PC-3 (cell line): ENCODE measurements at places on chromosomes 3 and 15.

DNA sequence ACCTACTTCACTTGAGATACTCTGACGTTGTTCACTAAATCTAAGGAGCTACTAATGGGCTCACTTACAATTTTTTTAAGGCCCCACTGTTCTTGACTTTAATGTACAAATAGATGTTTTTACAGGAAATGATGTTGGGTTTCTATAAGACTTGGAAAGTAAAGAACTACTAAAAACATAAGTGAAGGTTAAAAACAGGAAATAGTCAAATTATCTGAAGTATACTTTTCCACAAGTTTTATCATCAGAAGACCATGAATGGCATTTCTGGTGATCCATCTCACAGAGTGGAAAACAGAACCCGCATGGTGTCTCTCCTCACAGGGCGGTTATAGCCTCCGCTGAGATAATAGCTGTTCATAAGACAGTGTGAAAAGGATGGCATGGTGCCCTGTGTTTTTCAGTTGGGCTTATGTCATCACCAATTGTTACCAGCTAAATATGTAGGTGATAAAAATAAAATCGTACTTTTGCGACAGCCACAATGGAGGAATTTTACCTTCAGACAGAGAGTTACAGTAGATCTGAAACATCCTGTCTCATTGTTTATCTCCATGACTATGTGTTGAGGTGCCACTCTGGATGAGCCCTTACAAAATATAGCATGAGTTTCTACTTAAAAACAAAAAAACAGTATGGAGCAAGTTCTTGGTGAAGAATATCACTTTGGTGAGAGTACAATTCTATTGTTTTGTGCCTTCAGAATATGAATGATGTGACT lies 462.4 kb downstream of the RAP2B start:
- DNase-seq, result no peak

GRCh38 chr3:133548090-133548489 lies 25.4 kb upstream of the CDV3 start:
- DNase-seq, result no peak

DNA sequence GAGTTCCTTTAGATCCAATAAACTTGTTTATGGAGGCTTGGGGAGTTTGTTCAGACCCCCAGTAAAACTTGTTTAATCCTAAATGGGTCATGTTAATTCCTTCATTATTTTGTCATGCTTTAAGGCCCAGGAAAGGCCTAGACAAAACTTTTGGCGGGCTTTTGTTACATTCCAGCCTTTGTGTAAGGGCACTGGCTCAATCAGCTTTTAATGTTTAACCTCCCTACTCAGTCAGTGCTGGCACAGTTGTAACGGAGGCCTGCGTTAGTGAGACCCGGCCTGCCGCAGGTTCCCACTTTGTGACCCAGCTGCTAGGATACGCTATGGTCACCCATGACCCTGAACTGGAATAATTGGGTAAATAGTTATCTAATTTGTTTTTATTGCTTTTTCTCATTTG lies 59.2 kb downstream of the OXSM start:
- DNase-seq, result no peak

- no peak for DNase-seq
These were observed 5.6 kb downstream of the FEZF2 start for GRCh38 chr3:62367763-62368195.

DNA sequence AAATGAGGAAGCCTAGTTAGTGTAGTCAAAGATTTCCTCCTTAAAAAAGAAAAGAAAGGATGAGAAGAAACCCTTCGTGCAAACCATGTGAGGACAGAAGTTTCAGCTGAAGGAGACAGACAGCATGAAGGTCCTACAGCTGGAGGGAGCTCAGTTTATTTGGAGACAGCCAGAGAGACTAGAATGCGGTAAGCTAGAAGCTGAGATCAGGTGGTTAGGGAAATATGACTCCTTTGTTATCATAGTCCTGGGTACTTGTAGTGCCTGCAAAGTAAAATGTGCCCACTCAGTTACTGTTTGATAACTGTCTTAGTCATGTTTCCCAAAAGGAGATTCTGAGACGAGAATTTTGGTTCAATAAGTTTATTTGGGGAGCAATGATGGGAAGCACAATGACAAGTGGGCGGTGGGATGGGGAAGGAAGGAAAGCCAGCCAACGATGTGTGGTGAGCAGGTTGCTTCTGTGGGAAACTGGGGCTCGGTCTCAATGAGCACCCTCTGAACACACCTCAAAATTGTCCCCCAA lies 178.8 kb upstream of the SNTN start:
- DNase-seq, result no peak

- peak; percentile 67 for DNase-seq
These were observed 54.5 kb upstream of the LRIG1 start for GRCh38 chr3:66555214-66555844.

GRCh38 chr3:78338405-78338804 lies 1298.5 kb downstream of the ROBO2 start:
- DNase-seq, result no peak

DNA sequence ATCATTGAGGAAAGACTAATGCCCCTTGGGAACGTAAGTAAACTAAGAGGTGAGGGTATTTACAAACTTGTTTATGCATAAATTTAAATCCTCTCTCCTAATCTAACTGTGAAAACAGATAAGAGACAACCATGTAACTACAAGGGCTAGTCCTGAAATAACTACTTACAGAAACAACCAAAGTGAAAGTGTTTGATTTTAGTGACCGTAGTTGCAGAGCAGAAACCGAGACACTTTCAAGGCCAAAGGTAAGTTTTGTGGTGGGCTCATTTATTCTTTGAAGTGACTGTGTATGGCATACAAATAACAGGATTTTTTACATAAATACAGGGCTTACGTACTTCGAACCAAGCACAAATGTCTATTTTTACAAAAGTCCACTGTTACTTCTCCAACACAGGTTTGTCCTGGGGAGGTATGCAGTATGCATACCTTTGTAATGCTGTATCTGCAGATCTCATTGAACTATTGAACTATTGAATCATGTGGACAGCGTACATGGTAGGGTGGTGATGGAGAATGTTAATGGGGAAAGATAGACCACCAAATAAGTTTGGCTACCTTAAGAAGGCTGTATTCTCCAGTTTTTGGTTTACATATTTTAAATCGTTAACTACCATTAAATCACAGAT lies 99.6 kb upstream of the RBMS3 start:
- DNase-seq, result no peak

DNA sequence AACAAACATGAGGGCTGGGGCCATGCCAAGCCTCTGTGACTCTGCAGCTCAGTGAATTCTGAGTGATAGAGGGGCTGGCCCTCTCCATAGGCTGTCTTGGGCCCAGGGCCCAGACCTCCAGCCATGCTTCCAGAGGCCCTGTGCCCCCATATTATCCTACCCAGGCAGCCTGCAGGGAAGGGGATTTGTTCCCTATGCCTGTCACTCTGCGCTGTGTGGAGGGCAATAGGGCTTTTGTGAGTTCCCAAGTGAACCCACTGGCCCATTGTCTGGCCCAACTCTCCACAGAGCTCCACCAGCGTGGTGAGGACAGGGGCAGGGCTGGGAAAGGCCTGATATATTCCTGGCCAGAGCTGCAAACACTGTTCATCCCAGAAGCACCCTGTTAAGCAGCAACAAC lies 113.2 kb downstream of the EPHB1 start:
- DNase-seq, result no peak

DNA sequence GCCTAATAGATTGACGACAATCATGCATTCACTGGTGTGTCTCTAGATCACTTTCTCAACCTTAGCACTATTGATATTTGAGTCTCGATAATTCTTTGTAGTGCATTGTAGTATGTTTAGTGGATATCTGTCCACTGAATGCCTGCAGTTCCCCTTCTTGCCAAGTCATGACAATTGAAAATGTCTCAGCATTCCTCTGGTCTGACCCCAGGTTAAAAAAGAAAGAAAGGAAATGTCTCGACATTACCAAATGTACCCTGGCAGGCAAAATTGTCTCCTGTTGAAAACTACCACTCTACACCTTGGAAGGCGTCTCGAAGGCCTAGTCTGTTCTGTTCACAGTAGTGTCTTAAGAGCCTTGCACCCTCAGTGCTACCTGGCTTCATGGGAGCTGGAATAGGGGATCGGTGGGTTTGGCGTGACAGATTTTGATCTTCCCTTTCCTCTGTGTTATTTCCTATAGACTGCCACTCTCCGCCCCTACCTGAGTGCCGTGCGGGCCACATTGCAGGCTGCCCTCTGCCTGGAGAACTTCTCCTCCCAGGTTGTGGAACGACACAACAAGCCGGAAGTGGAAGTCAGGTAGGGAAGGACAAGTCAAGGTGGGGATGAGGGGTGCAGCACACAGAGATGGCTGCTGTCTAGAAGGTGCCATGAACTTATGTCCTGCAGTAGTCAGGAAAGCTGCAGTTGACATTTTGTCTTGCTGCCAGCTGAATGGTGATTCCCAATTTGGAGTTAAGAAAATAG lies 4.5 kb downstream of the ARPC4 start:
- no peak for DNase-seq

- DNase-seq, result peak; percentile 94
These were observed 25.1 kb downstream of the SSUH2 start for GRCh38 chr3:8619548-8619947.

DNA sequence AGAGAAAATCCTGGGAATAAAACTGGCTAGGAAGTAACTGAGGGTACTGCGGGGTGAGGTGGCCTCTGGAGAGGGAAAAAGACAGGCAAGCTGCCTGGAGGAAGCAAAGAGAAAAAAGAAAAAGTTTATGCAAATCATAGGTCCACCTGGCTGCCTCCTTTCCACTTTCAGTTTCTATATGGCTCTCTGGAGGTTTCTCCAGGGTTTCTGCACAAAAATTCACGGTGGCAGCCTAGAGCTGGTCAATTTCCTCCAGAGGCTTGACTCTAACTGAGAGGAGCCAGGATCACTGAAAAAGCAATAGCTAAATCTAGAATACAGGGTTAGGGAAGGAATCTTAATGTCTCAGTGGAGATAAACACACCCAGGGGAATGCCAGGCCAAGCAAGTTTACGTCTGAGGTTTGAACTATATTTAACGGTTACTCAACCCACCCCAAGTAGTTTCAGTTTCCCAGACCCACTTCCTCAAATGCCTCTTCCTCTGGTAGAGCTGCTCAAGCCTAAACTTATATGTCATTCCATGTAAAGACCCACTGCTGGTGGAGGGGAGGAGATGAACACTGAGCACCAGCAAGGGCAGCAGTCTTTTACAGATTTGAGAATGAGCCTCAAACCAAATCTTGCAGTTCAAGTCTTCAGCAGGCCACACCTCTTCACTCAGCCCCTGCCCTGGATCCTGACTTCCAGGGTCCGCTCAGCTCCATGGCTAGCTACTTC lies 5.7 kb downstream of the LYSMD2 start:
- DNase-seq, result no peak

DNA sequence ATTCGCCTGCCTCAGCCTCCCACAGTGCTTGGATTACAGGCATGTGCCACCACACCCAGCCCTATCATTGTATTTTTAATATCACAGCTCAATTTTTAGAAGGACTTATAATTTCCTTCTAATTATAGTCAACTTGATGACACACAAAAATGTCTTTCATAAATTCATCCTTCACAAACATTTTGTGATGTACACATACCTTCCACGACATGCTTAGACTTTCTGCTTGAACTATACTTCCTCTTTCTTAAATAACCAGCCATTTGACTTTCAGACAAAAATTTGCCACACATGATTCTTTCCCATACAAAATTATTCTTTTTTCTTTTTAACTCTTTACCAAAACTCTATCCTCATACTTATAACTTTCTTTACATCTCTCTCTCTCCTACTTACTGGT lies 48.4 kb upstream of the CCK start:
- DNase-seq, result no peak

DNA sequence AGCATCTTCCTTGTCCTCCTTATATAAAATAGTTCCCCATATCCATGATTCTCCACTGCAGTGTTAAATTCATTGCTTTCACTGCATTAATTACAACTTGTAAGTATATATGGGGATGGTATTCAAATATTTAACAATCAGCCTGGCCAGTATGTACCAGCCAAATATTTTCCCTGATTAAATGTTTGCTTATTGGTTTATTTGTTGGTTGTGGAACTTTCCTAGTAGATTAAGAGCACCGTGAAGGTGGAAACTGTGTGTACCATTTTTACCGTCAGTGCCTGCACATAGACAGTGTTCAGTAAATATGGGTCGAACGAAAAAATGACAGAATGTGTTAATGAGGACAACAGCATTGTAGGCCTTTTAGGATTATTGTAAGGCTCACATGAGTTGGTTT lies 7.0 kb downstream of the LAMP3 start:
- no peak for DNase-seq

DNA sequence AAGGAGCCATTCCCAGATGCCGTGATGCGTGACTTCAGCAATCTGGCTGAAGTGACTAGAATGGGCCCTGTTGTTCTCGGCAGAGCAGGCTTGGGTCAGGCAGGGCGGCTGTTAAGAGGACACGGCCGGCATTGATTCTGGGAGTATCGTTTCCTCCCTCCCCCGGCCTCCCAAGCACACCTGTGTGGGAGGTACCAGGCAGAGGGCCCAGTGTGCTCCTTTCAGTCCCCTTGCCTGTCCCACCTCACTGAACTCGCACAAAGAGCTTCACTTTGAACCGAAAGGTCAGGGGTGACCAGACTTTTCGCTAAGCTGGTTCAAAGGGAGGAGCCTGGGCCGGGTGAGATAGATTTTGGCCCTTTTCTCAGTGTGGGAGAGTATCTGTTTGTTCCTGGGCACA lies 92.7 kb downstream of the CEMIP start:
- no peak for DNase-seq

- DNase-seq, result peak; percentile 53
These were observed 9.7 kb downstream of the ITIH4 start for GRCh38 chr3:52820736-52821135.

DNA sequence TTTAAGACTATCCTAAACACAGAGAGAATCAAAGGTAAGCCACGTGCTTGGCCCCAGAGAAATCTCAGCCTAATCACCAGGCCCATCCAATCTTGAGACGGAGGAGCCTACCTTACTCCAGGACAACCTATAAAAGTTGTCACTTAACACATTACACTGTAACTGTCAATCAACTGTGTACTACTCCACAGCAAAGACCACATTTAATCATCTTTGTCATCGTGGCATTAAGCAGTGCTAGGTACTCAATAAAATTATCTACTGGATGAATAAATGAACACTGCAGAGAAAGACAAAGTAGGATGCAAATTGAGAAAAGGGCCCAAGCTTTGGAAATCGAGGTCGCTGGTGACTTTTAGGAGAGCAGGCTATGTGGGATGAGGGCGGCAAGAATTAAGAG lies 466.7 kb downstream of the SHQ1 start:
- no peak for DNase-seq

- peak; percentile 68 for DNase-seq
These were observed 53.5 kb downstream of the ZBTB38 start for GRCh38 chr3:141421639-141422319.

GRCh38 chr3:154191520-154191919 lies 70.3 kb downstream of the ARHGEF26 start:
- no peak for DNase-seq

DNA sequence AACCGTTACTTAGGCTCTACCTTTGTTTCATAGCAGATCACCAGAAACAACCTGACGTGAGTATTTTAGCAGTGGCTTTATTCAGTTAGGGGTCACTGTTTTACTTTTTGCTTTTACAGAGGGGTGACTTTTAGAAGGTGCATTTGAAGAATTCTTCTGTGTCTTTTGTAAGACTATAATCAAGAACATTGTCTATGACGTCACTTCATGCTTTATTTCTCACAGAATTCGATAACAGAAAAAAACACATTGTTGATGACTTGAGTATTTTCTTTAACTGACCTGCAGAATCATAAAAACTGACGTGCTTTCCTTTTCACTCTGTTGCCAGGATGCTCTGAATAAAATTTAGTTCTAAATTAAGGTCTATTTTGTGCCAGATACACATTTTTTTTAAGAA lies 244.5 kb downstream of the SLC9A9 start:
- no peak for DNase-seq
